ENCODE measurements at places on chromosomes 7 and 10.

DNA sequence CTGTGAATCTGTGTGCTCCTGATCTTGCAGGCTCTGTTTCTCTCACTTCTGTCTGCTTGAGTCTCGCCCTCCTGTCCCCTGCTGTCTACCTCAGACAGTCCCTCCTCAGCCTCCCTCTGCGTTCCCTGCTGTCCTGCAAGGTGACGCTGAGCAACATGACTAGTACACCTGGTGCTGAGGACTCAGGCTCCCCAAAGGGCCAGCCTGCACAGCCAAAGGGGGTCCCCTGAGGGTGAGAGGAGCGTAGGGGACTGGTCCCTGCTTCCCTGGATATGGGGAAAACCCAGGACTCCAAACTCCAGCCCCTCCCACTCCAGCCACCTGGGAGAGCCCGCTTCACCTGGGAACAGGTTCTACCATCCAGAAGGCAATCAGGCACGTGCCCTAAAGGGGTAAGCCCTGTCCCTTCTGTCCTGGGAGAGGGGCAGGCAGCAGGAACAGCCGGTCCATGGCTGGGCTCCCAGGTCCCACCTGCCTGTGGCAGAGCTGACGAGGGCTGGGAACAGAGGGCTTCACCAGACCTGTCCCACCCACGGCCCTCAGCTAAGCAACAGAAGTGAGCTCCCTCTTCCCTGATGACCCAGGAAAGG is 156.5 kb downstream of the UBE2H start:
- no peak for DNase-seq

DNA sequence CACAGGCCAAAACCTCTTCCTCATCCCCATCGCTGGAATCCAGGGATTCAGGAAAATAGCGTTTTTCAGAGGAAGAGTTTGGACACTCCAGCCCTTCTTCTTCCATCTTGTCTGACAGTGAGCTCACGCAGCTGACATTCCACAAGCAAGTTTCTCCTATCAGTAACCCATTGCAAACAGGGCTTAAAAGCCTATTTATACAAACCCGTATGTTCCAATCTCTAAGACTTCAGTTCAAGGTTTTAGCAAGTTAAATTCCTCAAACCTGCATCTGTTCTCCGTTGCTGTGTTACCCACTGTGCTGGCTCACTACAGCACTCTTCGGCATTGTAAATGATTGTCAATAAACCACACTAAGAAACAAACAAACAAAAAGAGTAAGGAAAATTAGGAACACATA is 373 bp downstream of the DHX32 start:
- DNase-seq, result no peak

DNA sequence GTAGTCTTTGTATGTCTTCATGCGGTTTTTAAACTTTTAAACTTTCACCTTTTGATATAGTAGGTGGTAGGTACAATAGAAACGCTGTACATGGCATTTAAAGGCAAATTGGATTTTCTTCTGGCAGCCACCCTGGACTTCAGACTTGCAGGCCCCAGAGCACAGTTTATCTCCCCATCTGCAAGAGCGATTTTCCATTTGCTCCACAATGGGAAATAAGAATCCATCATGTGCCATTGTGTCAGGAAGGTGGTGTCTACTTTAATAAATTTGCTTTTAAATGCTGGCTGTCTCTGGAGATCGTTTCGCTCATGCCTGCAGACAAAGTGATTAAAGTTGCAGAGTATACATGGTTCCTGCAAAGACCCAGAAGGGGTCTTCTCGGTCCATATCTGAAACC is 38.9 kb downstream of the UNC5B start:
- no peak for DNase-seq

DNA sequence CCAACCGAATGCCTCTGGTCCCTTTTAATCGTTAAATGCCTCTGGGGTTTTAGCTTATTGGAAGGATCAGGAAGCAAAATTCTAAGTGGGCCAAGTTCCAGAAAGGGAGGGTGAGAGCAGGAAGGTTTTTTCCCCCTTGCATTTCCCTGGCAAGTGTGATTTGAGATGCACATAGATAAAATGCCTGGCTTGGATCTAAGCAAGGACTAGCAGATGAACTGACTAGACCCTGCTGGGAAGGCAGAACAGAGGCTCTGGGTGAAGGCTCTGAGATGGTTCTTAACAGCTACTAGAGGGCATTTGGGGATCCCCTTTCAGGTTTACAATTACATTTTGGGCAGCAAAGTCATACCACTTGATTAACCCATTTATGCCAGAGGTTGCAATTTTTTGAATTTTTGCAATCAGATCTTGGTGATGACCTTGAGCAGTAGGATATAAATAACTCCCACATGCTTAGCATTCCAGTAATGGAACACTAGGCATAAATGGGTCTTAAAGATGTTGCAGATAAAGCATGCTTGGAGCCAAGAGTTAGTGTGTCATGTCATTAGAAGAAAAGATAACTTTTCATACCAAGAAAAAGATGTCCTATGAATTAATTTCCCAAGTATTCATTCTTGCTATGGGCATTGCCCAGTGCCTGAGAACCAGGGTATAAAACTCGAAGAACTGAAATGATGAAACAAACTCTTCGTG is 205.9 kb downstream of the SEC23IP start:
- DNase-seq, result no peak

DNA sequence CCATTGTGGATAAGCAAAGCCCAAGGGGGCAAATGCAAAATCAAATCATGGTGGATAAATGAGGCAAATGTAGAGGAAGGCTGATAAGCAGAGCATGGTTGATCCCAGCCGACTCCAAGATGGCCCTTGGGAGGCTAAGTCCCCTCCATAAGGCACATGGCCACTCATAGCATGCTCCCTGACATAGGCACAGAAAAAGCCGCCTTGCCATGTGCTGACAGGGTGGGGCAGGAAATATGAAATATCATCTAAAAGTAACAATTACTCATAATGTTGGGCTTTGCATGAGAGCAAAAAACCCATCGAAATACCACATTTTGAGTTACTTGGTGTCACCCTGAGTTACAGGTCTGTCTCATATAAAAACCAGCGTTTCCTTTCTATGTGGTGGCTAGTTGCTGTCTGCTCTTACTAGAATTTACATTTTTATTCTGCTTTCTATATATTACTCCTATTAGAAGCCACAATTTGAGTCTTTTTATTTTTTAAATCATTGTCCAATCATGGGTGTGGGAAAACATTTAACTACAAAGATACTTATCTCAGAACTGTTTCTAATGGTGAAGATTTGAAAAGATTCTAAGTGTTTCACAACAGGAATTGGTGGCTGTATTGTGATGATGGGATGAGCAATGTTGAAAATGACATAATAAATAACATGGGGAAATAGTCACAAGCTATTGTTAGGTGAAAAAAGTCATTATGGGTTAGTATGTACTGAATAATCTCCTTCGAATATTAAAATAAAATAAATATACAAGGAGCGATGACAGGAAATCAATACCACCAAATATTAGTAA is 102.7 kb downstream of the CUBN start:
- DNase-seq, result no peak

GRCh38 chr10:24210501-24210900 is 1.6 kb downstream of the KIAA1217 start:
- DNase-seq, result no peak

- DNase-seq, result no peak
Observed at GRCh38 chr10:30645340-30645827, 15.8 kb upstream of the LYZL2 start.

GRCh38 chr10:129310881-129311280 is 156.2 kb upstream of the MGMT start:
- no peak for DNase-seq

- DNase-seq, result no peak
Observed at GRCh38 chr7:24591152-24591551, 17.9 kb downstream of the PALS2 start.

GRCh38 chr7:135186261-135186540 is 15.7 kb upstream of the CYREN start:
- DNase-seq, result no peak

DNA sequence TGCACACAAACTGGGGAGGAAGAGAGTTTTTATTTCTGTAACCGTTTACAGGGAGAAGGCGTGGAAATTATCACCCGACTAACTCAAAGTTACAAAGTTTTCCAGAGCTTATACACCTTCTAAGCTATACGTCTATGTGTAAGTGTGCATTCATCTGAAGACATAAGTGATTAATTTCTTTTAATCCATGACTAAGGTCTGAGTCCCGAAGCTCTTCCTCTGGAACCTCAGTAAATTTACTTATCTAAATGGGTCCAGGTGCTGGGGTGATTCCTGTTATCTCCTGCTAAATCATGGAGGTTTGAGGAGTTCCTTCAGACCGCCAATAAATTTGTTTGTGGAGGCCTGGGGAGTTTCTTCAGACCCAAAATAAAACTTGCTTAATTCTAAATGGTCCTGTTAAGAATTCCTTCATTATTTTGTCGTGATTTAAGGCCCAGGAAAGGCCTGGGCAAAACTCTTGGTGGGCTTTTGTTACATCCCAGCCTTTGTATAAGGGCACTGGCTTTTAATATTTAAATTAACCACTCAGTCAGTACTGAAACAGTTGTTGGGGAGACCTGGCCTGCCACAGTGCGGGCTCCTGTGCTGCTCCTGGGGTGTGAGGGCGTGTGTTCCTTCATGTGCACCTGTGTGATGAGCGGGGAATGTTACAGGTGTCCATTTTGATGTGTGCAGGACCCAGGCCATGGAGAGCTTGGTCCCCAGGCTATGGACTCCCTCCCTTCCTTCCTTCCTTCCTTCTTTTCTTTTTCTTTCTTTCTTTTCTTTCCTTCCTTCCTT is 5.8 kb upstream of the METTL27 start:
- DNase-seq, result no peak

GRCh38 chr7:133887459-133887858 is 239.7 kb upstream of the LRGUK start:
- DNase-seq, result no peak

DNA sequence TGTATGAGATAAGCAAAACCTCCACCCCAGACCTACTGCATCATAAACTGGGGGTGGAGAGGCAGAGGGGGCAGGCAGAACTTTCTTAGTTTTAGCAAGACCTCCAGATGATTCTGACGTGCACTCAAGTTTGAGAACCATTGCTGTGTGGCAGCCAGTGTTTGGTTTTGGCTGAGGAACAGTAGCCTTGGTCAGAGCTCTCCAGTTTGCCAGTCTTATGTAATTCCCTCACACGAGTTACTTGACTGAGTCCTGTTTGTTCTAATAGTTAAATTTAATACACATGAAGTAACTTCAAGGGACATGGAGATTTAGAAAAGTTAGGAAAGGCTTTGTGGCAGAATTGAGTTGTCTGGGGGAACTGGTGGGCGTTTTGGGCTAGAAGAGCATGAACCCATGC is 38.5 kb downstream of the GARS1 start:
- DNase-seq, result no peak

GRCh38 chr7:128783143-128783861 is 7.7 kb upstream of the OPN1SW start:
- peak; percentile 40 for DNase-seq

GRCh38 chr10:97024168-97025073 is 161.3 kb downstream of the SLIT1 start:
- no peak for DNase-seq

GRCh38 chr10:79445977-79446757 is 743 bp upstream of the ZCCHC24 start:
- no peak for DNase-seq

DNA sequence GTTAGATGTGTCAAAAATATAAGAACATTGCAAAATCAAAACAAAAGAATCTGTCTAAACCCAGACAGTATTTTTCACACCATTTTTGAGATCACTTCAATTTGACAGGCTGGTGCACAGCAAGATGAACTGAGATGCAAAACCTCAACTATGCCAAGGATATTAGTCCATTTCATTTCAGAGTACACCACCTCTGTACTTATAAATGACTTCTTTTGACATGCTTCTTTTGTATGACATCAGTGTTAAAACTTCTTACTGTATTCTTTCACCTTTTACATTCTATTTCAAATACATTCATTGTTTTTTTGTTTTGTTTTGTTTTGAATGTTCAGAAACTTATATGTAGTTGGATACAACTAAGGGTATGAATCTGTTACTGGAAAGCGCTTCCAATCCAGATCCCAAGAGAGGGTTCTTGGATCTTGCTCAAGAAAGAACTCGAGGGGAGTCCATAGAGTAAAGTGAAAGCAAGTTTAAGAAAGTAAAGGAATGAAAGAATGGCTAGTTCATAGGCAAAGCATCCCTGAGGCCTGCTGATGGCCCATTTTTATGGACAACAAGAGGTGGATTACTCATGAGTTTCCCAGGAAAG is 23.5 kb upstream of the GPR141 start:
- DNase-seq, result no peak

GRCh38 chr7:43757073-43757720 is 1.3 kb upstream of the BLVRA start:
- DNase-seq, result no peak

DNA sequence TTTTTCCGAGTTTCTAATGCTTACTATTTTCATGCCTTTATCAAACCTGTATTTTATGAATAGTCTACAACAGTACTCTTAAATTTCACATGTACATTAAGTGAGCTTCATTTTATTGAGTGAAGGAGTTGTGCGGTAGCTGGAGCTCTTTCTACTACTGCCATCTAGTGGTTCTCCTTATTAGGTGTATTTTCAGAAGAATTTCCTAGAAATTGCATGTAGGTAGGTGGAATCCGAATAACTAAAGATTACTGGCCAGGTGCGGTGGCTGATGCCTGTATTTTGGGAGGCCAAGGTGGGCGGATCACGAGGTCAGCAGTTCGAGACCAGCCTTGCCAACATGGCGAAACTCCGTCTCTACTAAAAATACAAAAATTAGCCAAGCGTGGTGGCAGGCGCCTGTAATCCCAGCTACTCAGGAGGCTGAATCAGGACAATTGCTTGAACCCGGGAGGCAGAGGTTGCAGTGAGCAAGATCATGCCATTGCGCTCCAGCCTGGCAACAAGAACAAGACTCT is 38.3 kb downstream of the LRRC72 start:
- DNase-seq, result no peak

GRCh38 chr7:135620447-135620846 is 41.9 kb upstream of the STMP1 start:
- DNase-seq, result no peak

GRCh38 chr10:32386623-32387260 is 39.8 kb upstream of the EPC1 start:
- no peak for DNase-seq

DNA sequence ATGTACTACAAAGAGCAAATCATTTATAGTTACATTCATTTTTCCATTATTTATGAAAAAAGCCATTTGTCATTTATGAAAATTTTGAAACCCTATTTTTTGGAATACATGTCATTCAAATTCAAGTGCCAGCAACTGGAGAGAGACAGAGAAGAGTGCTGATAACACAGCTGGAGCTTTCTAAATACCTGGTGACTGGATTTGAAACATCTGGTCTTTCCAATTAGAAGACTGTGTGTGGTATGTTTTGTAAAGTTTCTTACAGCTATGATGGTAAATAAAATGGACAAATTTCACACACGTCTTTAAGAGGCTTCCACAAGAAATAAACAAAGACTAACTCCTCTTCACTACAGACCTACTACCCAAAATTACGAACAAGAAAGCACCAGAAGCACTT is 56.8 kb downstream of the CHCHD3 start:
- no peak for DNase-seq

DNA sequence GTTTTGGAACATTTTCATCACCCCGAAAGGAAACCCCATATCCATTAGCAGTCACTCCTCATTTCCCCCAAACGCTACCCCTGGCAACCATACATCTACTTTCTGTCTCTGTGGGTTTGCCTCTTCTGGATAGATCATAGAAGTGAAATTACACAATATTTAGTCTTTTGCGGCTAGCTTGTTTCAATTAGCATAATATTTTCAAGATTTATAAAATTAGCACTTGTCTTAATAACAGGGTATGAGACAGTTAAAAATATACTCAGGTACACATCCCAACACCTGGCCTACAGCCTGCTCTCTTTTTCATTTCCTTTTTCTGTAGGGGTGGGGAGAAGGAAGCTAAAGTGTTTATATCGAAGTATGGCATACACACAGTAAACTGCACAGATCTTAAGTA is 81.4 kb upstream of the LRGUK start:
- DNase-seq, result no peak

All from GM04503 (cell line).